ENCODE measurements at places on chromosomes 12 and 14.
A peak's percentile ranks its signal among the peaks of the same experiment; 100 is the strongest.

DNA sequence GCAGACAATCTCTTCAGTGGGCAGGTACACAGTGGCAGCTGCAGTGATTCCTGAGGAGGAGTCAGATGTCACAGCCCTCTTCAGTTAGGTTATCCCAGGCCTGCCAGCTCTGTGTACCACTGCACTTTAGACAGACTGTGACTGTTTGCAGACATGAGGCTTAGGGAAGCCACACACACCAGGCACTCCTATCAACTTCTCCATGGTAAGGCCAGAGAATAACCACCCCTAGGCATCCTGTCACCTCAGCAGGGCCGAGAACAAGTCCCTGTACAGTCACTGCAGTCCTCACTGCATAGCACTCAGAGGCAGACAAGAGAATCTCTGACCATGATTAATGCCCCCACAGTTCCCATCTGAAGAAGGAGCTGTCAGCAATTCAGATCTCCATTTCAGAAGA lies 296.5 kb downstream of the GALC start:
- DNase-seq = no peak

DNA sequence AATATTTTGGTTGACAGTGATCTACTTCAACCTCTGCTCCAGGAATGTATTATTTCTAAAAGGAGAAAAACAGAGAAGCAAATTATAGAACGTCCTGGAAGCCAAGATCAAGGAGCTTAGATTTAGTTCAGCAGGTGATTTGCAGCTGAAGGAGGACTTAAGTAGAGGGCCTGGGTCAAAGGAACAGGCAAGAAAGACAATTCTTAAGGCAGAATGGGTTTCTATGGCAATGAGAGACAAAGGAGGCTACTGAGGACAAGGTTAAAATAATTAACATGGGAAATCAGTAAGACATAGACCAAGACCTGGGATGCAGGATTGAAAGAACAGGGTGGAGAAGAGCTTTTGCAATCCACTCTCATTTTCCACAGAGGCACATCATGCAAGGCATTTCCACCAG lies 2.4 kb upstream of the SNW1 start:
- DNase-seq = no peak

DNA sequence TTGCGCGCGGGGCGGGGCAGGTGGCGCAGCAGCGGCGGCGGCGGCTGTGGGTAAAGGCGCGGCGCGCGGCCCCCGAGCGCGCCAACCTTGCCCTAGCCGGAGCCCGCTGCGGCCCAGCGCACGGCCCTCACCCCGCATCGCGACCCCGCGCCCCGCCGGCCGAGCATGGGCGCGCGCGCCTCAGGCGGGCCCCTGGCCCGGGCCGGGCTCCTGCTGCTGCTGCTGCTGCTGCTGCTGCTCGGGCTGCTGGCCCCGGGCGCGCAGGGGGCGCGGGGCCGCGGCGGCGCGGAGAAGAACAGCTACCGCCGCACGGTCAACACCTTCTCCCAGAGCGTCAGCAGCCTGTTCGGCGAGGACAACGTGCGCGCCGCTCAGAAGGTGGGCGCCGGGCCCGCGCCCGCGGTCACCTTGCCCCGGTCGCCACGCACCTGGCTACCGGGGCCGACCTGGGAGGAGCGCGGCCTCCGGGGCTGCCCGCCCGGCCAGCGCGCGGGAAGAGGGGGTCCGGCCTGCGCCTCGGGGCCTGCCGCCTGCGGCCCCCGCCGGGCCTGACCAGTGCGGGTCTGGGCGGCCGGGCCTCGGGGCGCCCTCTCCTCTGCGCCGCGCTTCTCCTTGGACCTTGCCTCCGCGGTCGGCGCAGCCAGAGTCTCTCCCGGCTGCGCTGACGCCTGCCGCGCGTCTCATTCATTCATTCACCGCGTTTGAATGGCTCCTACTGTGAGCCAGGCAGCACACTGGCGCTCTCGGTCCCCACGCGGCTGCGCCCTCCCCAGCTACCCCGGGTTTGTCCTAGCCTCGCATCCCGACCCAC lies at the start of gene BRI3BP:
BRI3BP (plus strand) TSS at position 20 of the 811 bp plus-strand sequence; CDS start at position 166, 146 bp downstream.
- no peak for DNase-seq

DNA sequence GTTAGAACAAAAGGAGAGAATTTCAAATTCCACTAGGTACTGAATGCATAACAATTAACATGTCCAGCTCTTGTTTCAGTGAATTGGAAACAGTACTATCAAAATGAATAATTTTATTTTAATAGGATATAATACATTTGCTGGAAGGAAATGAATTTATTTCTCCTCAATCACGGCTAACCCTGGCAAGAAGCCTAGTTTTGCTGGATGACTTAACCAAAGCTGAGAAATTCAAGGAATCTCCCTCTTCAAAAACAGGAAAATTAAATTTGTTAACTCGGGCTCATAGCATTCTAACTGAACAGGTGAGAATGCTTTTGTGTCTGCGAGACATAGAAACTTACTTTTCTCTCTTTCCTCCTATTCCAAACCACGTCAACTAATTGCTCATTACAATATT lies 163.5 kb upstream of the NEDD1 start:
- DNase-seq = no peak

- no peak for DNase-seq
Observed at GRCh38 chr12:64572241-64572640, 38.1 kb upstream of the RASSF3 start.

- no peak for DNase-seq
Observed at GRCh38 chr12:8709124-8709830, 11.5 kb downstream of the RIMKLB start.

DNA sequence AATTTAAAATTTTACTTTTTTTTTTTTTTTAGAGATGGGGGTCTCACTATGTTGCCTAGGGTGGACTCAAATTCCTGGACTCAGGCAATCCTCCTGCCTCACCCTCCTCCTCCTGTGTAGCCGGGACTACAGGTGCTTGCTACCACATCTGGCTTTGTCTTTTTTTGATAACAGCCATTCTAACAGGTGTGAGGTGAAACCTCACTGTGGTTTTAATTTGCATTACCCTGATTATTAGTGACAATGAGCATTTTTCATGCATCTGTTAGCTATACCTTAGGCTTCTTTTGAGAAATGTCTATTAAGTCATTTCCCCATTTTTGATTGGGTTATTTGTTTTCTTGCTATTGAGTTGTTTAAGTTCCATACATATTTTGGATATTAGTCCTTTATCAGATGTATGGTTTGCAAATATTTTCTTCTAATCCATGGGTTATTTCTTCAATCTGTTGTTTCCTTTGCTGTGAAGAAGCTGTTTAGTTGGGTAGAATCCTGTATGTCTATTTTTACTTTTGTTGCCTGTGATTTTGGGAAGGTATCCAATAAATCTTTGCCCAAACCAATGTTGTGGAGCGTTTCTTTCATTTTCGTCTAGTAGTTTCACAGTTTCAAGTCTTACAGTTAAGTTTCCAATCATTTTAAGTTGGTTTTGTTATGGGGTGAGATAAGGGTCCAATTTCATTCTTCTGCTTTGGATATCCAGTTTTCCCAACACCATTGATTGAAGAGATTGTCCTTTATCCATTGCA lies 86.1 kb downstream of the MYF5 start:
- no peak for DNase-seq

- peak; percentile 88 for DNase-seq
Observed at GRCh38 chr12:75747572-75748021, 236.2 kb upstream of the KRR1 start.

- DNase-seq = no peak
Observed at GRCh38 chr12:132707241-132707640, 3.4 kb upstream of the PGAM5 start.

DNA sequence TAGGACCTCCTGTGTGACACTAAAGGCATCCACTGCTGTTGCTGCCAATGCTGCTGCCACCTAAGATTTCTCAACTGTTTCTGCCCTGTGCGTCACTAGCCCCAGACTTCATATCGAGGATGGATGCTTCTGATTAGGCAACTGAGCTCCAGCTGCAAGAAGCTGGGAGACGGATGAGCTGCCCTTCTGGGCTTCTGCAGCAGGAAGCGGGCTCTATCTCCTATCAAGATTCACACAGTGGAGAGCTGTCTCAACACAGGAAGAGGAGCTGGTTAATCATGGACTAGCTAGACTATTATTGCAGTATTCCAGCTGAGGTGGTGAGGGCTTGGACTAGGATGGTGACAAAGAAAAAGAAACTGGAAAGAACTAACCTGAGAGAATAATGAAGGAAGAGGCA lies 59.2 kb upstream of the PELI2 start:
- no peak for DNase-seq

- DNase-seq = peak; percentile 67
Observed at GRCh38 chr12:111596985-111597830, 1.9 kb downstream of the ATXN2 start.

Data from HT1080 (cell line).